ENCODE measurements at places on chromosomes 7 and 10. TPM values are rescaled to one million over a fixed set of nuclear protein-coding genes. Genes with fewer than 3 reads are reported as not detected.

STEAP1B gene
- 3.3 TPM for total RNA-seq

TUBAL3 gene
- total RNA-seq, result not detected

EPHA1 gene
- total RNA-seq, result 0.39 TPM

ZNF487 gene
- total RNA-seq, result 7.6 TPM

GHRHR gene
- not detected for total RNA-seq

TMEM229A gene
- total RNA-seq, result not detected

MYL10 gene
- not detected for total RNA-seq

NUTM2B gene
- total RNA-seq, result 0.31 TPM

TET1 gene
- total RNA-seq, result 2.3 TPM

SFTPD gene
- 0.36 TPM for total RNA-seq

PRPS1L1 gene
- total RNA-seq, result not detected

HOXA7 gene
- total RNA-seq, result not detected
